ENCODE measurements at places on chromosomes 13 and 19.

GRCh38 chr19:49418511-49418910 lies 4.7 kb downstream of the PTH2 start:
- DNase-seq = no peak

DNA sequence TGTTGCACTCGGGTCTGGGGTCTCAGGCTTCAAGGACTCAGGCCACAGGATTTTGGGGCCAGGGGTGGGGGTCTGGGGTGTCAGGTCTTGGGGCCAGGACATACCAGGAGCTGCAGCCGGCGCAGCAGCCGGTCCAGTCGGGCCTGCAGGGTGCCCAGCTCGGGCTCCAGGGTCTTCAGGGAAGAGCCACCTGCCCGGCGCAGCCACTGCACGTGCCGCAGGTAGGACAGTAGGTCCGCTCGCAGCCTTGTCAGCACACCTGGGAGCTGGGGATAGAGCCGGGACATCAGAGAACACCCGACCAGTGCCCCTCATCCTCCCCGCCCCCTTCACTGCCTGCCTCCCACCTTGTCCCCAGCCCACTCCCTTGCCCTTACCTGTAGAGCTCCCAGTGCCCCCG lies 2.2 kb downstream of the IL11 start:
- DNase-seq = no peak

- DNase-seq = no peak
Measured at GRCh38 chr13:113329656-113330312, 32.7 kb downstream of the LAMP1 start.

DNA sequence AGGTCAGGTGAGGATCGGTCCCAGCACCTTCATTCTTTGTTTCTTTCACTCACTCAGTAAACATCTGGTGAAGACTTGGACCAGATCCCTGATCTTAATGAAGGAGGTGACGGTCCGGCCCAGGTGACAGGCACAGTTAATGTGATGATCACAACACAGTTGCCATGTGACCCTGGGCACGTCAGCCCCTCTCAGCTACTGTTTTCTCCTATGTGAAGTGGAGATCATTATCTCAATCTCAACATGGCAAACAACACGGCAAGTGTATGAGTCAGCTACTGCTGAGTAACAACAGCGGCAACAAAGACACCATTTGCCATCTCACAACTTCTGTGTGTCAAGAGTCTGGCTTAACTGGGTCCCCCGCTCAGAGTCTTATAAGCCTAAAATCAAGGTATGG lies 74.6 kb downstream of the GNG7 start:
- DNase-seq = no peak

- peak; percentile 4 for DNase-seq
Measured at GRCh38 chr13:35648201-35648600, 171.7 kb upstream of the MAB21L1 start.

DNA sequence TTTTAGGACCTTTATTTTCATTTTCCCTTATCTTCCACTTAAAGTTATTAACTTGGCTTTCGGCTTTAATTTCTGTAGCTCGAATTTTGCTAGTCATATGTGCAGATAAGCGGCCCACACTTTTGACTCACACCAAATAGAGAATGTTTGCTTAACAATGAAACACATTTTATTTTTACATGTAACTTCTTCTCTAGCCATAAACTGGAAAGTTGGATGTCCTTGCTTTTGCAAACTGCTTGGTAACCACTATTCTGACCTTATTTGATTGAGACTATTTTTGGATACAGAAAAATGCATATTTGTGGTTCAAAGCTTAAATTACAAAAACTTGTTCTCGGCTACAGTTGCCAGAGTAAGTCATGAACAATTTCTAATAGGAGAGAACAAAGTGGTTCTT lies 600.0 kb downstream of the KCTD12 start:
- DNase-seq = peak; percentile 49

DNA sequence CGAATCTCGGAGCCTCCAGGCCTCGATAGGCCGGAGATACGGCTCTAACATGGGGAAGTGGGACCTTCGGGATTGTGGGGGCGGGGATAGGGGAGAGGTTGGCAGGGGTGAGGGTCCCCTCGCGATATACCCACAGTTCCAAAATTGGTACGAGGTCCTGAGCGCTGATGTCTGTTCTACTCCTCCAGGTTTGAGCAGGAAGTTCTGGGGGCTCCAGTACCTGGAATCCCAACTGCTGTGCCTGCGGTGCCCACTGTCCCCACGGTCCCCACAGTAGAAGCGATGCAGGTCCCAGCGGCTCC lies 447 bp downstream of the RBM42 start:
- DNase-seq = no peak

DNA sequence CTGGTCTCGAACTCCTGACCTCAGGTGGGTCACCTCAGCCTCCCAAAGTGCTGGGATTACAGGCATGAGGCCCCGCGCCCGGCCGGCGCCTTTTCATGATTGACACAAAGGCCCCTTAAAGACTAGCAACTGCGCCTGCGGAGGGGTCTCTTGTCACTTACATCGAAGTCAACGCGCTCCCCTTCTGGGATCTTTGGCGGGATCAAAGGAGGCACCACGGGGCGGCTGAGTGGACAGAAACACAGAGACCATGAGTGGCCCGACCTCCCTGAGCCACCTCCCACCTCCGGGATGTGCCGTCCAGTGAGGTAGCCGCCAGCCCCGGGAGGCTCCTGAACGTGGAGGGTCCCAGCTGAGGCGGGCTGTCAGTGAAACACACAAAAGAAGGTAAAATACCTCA lies 7.3 kb downstream of the TNNT1 start:
- no peak for DNase-seq
